ENCODE measurements at places on chromosomes 1 and 21.

DNA sequence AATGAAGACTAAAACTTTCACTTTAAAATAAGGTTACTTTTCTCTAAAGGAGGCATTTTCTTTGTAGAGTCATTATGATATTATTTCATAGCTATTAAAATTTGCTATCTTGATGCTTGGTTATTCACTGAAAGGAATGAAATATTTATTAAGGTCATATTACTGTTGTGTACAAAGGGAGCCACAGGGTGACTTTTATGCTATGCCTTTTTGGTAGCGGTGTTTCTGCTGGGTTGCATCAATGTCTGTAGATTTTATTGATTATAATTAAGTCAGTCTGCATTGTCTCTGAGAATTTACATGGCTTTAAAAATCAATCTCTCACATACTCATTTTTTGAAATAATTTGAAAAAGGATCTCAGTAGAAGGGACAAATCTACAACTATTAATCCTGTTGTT, 84.9 kb downstream of the NFIA start:
- no peak for DNase-seq

DNA sequence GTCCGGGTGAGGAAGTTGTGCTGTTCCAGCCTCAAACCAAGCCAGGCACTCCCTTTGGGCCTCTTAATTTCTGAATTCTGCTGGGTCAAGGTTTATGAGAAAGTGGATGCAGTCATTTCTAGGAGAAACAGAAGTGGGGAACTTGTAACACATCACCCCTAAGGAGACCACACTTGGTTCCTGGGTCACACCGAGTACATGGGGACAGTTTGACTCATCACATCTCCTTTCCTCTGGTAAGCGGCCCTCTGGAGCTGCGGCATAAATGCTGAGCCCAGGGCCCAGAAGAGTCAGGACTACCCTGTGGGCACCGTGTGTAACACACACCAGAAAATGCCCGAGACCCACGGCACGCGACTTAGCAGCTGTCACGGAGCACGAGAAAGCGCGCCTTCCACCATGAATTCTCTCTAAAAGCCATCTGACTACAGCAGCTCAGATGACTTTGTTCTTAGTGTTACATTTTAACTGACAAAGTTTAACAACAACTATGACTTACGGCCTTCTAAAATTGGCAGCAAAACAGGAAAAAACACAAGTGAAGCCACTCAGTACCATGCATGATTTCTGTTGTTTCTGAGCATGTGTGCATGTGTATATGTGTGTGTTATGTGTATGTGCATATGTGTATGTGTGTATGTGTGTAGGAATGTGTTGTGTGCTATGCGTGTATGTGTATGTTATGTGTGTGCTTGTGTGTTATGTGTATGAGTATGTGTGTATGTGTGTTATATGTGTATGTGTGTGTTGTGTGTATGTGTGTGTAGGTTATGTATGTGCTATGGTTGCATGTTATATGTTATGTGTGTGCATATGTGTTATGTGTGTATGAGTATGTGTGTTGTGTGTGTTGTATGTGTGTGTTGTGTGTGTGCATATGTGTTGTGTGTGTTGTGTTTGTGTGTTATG, 50.8 kb downstream of the TOMM20 start:
- DNase-seq, result no peak

DNA sequence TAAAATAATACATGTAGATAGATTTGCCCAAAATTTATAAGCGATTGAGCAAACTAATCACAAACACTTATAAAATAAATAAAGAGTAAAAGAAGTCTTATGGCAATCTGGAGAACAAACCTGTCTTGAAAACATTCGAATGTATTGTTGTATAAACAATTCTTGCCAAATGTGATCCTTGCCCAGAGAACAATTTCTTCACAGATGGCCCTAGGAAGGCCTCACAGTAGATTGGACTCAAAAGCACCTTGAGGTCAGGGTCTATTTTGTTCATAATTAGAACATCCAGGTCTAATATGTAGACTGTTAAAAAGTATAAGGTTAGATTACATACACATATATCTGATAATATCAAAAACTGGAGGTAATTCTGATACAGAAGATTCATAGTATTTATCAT, 202.4 kb downstream of the KCNT2 start:
- DNase-seq, result no peak

DNA sequence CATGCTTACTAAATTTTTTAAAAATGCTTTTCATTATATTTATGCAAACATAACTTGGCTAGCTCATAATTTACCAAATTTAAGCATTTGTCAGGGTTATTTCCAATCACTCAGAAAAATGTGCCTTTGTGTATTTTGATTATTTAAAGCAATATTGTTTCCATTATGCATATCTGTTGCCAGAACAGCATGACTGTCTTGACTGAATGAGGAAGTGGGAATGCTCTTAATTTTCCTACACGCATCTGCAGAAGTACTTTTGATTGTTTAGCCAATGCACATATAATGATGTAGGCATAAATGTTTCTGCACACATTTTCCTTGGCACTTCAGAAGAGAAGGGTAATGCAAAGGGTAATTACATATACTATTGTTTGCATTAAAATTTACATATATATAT, 92.5 kb upstream of the ADGRL2 start:
- DNase-seq, result no peak

- peak; percentile 54 for DNase-seq
Measured at GRCh38 chr1:207298636-207299398, 22.7 kb upstream of the CD55 start.

GRCh38 chr21:45615145-45615711, 28.3 kb upstream of the PCBP3 start:
- peak; percentile 25 for DNase-seq

- DNase-seq, result no peak
Measured at GRCh38 chr21:15051644-15052458, 12.9 kb downstream of the NRIP1 start.

GRCh38 chr21:35204850-35205541, 155.9 kb upstream of the RUNX1 start:
- DNase-seq, result peak; percentile 54

DNA sequence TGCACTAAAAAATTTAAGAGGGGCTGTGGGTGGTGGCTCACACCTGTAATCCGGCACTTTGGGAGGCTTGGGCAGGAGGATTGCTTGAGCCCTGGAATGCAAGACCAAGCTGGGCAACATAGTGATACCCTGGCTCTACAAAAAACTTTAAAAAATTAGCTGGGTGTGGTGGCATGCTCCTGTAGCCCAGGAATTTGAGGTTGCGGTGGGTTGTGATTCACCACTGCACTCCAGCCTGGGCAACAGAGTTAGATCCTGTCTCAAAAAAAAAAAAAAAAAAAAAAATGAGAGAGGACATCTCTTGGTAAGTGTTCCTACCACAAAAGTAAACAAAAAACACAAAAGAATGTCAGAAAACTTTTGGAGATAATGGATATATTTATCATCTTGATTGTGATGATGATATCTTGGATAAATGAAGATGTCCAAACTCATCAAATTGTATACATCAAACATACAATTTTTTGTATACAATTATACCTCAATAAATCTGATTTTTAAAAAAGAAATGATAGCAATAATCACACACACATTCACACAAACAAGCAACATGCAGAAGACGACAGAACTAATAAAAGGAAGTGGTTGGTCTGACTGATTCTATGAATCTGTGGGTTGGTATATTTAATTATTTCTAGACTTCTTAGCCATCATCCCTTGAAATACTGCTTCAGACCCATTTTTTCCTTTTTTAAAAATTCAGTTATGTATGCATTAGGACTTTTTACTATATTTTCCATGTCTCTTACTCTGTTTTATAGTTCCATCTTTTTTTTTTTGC, 465.9 kb downstream of the PLA2G4A start:
- no peak for DNase-seq

DNA sequence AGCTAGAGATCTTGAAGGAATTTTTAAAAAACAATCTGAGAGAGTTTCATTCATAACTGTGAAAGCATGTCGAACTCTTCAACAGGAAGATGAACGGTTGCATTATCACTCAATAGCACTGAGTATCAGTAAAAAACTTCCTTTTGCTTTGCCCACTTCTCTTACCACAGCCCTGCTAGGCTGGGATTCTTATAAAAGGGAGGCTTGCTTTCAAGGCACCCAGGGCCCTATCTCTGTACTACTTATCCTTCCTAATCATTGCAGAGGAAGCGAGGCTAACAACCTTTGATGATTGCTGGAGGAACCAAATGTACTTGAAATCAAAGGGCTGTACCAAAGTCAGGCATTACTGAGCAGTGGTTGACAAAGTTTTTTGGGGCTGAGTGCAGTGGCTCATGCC, 71.2 kb downstream of the SNRPE start:
- DNase-seq, result no peak

DNA sequence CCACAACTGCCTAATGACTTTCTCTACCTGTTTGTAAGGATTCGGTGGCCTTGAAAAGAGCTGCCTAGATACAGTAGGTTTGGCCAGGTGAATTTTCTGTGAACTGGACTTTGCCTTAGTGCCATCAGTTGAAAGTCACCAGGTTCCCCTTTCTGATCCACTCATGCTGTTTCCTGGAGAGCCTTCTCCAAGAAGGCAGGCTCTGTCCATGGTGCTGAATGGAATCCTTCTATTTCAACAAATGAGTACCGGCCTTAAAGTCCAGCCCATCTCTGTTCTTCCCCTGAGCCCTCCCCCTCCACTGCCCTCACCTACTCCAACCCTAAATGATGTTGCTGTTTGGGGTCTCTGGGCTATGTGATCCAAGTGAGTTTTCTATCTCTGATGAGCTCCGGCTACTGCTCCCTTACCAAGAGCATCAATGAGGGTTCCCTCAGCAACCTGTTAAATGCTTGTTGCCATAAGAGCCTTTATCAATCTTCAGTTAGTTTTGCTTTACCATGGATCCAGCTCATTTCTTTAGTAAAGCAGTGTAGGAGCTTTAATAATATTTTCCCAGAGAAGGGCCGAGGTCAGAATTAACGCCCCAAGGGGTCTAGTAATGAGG, 500.4 kb downstream of the PTPRU start:
- no peak for DNase-seq

DNA sequence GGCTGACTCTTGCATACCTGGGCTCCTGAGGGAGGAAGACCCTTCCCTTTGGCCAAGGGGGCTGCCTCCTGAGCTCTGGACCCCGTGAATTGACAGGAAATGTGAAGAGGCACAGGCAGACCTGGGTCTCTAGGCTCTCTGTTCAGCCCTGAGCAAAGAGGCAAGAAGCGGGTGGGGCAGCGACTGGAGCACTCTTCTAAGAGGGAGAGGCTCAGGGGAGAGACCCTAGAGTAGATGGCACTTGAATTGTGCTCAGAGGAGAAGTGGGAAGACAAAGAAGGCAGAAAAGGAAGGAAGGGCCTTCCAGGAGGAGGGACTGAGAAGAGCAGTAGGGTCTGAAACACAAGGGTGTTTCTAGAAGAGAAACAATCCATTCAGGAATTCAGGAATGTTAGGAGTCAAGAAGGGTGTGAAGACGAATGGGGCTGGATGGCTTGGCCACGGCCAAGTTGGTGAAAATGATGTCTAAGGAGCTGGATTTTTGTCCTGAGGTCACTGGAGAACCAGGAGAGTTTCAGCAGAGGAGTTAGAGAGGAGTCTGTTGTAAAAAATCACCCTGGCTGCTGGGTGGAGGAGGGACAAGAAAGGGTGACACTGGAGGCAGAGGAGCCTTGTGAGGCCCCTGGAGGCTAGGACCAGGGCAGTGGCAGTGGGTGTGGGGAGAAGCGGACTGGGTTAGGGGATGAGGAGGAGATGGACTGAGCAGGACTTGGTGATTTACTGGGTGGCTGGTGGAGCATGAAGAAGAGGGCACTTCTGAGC, 5.3 kb downstream of the TIE1 start:
- DNase-seq, result no peak

DNA sequence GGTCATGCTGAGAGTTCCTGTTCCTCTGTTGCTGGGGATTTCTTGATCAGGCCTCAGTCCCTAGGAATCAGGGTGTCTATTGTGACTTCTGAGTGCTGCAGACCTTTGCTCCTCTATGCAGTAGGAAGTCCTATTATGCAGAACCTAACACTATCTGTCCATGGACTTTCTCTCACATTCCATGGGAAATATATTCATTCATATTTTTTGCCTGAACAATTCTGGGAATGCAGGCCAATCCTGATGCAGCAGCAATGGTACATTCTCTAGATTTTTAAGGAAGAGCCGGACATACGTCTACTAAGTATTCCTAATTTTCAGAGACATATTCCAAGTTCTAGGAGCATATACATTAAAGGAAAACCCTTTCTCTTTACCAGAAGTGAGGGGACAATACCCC, 61.1 kb upstream of the C1orf87 start:
- no peak for DNase-seq

DNA sequence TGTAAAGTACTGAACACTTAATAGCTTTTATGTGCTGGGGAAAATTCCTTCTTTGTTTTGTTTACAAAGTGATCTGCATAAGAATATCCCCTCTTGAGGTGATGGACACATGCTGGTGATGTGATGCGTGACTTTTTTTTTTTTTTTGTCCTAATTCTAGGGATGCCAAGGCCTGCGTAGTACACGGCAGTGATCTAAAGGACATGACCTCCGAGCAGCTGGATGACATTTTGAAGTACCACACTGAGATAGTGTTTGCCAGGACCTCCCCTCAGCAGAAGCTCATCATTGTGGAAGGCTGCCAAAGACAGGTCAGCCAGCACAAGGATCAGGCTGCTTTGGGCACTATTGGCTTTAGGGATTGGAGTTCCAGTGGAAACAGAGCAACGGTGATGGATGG, 24.7 kb downstream of the ATP1A1 start:
- no peak for DNase-seq

DNA sequence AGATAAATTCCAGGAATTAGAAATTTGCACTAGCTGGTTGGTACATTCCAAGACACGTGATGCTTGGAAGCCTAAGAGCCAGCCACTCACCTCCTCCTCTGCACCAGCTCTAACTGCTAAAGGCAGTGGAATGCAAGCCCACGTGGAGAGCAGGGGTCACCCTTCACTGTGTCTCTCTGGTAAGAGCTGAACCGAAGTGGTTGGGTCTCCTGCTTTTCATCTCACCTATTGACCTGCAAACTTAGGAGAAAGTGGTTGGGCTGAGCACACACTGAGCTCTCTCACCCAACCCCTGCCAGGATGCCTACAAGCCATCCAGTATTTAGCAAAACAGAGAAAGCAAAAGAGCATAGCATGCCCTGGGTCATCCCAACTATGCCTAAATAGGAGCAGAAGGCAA, 19.3 kb downstream of the HAO2 start:
- DNase-seq, result no peak

DNA sequence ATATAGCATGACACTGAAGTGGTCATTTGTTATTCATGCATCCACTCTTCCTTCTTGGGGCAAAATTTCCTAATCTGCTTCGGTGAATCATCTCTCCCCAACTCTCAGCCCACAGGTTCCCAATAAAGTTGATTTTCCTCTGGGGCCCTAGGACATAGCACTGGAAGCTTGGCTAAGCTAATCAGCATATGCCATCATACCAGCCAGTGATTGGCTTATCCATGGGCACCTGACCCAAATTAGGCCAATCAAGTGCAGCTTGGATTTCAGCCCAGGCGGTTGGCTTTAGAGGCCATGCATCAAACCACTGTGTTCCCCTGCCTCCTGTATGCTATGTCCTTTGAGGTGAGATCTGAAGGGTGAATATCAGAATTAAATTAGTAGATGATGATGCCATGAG, 58.9 kb downstream of the C1orf94 start:
- no peak for DNase-seq
